ENCODE measurements at places on chromosomes 4 and X.

DNA sequence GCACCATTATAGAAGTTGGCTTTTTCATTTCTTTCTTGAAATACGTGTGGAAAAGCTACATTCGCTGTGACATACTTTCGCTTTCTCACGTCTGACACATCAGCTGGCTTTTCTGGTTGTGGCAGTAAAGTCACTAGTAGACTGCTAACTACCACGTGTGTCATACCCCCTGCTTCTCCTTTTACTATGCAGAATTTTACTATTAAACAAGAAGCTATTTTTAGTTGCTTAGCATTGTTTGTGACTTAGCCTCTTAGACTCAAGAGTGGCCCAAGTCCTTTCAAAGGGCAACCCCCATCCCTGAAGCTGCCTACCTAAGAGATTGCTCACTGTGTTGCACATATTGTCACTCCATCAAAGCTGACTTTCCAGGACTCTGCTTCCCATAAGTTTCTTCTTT, 2.1 kb upstream of the IL2 start:
- H3K4me3 ChIP-seq, result peak overlapping the region; percentile 74
- H3K27ac ChIP-seq, result peak overlapping the region; percentile 75
- peaks cover 2% of the 10 kb centered on the region for H3K36me3 ChIP-seq
- H3K27me3 ChIP-seq, result no peaks in the 10 kb centered on the region
- peaks cover 42% of the 10 kb centered on the region for H3K4me1 ChIP-seq

DNA sequence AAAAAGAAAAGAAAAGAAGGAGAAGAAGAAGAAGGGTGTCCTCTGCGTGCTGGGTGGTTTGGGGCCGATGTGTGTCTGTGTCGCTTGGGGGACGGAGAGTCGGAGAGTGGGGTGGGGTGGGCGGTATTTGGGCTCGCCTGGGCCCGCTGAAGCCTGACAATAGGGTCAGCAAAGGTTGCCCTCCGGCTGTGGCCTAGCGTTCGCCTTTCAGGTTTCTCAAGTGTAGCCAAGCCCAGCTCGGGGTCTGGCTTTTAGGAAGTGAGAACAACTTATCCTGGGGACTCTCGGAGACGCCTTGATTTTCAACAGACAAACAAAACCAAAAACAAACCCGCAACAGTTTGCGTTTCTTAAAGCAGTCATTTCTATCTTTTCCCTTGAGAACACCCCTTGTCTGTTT, 4.1 kb upstream of the SOX3 start:
- no peak overlapping the region for H3K4me3 ChIP-seq
- no peaks in the 10 kb centered on the region for H3K4me1 ChIP-seq
- H3K27me3 ChIP-seq, result peaks cover 51% of the 10 kb centered on the region
- H3K36me3 ChIP-seq, result peaks cover 1% of the 10 kb centered on the region
- DNase-seq, result no peak

GRCh38 chr4:56843421-56843899, 22.0 kb upstream of the SPINK2 start:
- H3K36me3 ChIP-seq, result no peaks in the 10 kb centered on the region
- no peak for DNase-seq
- no peaks in the 10 kb centered on the region for H3K4me1 ChIP-seq

GRCh38 chrX:74349387-74349786, 45.4 kb downstream of the ZCCHC13 start:
- peaks cover 7% of the 10 kb centered on the region for H3K4me1 ChIP-seq
- no peaks in the 10 kb centered on the region for H3K36me3 ChIP-seq
- DNase-seq, result no peak
- H3K27me3 ChIP-seq, result no peaks in the 10 kb centered on the region
- H3K27ac ChIP-seq, result no peak overlapping the region

DNA sequence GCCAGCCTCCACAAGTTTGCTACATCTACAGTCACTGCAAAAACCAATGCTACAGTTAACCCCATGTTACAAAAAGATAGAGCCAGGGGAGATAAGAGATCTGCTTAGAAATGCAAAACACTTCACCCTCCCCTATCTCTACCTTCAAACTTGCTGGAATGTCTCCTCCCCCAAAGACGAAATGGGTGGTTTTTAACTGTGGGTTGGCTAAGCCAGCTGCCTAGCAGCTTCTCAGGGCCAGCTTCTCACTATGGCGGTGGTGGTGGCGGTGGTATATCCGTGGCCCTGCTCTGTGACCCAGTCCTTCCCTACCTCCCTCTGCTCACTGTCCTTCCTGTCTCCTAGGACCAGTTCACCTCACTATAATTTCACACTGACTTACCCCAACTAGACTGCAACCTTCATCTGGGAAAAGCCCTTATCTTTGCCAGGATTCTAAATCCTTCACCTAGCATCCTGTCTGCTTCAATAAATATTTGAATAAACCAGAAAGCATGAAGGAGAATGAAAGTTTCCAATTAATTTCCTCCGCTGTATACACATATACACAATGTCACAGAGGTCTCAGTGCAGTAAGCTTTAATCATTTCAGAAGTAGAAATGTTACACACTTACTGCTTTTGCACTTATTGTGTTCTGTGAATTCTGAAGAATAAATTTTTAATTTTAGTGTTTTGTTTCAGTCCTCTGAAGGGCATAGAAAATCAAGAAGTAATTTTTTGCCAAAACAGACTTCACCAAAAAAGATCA, 46.3 kb downstream of the SH3KBP1 start:
- DNase-seq, result peak; percentile 79
- H3K36me3 ChIP-seq, result peaks cover 21% of the 10 kb centered on the region
- peak overlapping the region; percentile 87 for H3K27ac ChIP-seq
- no peaks in the 10 kb centered on the region for H3K27me3 ChIP-seq

- no peaks in the 10 kb centered on the region for H3K4me1 ChIP-seq
- H3K4me3 ChIP-seq, result no peak overlapping the region
- no peaks in the 10 kb centered on the region for H3K36me3 ChIP-seq
- H3K27me3 ChIP-seq, result peaks cover 50% of the 10 kb centered on the region
Observed at GRCh38 chrX:19122641-19123009, 357 bp upstream of the ADGRG2 start.

GRCh38 chr4:37244583-37245390, at the start of gene NWD2:
Gene NWD2 (plus strand): TSS chr4:37244743. CDS start chr4:37245068, 325 bp downstream.
- H3K4me3 ChIP-seq, result no peak within 1 kb of the TSS
- H3K36me3 ChIP-seq, result peaks cover 2% of the 10 kb centered on the region
- DNase-seq, result no peak
- H3K27me3 ChIP-seq, result peaks cover 46% of the 10 kb centered on the region

DNA sequence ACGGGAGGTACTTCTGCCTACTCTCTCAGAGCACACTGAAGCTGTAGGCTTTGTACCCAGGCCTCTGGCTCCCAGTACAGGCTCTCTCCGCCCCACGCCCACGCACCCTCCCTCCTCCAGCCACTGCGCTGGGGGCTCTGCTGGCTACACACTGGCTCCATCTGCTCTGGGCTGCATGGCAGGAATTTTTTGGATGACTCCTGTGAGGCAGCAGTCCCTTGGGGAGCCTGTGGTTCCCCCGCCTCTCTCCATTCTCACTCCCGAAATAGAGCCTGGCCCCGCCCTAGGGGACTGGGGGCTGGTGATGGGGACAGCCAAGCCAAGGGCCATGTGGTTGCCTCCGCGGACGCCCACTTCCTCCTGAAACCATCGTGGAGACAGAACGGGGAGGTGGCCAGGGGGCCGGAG, 58.1 kb upstream of the ADRA2C start:
- peaks cover 3% of the 10 kb centered on the region for H3K27me3 ChIP-seq
- no peaks in the 10 kb centered on the region for H3K36me3 ChIP-seq
- H3K4me3 ChIP-seq, result no peak overlapping the region
- H3K27ac ChIP-seq, result no peak overlapping the region
- no peaks in the 10 kb centered on the region for H3K4me1 ChIP-seq

- no peak overlapping the region for H3K27ac ChIP-seq
- DNase-seq, result no peak
- H3K27me3 ChIP-seq, result peaks cover 50% of the 10 kb centered on the region
- H3K4me1 ChIP-seq, result peaks cover 8% of the 10 kb centered on the region
Observed at GRCh38 chr4:578451-579443, 2.7 kb upstream of the TMEM271 start.

DNA sequence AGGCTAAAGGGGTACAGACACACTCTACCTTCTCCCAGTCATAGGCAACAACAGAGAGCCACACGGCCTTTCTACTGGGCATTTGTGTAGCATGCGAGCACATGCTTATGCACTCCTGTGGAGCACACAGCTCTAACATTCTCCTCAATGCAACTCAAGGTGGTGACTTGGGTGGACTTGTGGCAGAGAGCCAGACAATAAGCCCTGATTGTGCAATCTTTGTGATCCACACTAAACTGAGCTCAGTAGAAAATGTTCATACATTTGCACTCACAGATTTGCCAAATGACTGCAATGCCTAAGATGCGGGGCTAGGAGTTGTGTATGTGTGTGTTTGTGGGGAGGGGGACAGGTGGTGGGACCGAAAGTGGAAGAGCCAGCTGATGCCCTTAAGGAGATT, 31.4 kb upstream of the SETD7 start:
- no peak overlapping the region for H3K4me3 ChIP-seq
- peaks cover 12% of the 10 kb centered on the region for H3K27me3 ChIP-seq

DNA sequence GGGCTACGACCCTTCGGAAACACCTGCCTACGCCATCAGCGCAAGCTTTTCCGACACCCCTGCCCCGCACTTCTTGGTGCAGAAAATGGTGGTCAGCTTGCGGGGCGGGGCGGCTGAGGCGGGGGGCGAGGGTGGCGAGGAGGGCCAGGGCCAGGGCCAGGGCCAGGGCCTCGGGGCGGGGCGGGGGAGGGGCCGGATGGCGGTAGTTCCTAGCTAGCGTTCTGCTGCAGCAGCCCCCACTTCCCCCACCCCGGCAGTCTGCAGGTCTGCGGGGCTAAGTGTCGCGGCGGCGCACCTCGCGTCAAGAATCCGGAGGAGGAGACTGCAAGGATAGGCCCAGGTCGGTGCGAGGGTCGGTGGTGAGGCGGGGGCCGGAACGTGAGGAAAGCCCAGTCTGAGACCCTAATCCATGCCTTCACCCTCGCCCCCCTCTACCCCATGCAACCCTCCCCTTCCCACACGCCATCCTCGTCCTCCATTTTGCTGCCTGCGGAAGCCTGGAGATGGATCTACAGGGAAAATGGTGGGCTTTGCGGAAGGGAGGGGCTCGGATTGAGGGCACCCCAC, 600 bp downstream of the BEX4 start:
- H3K4me3 ChIP-seq, result peak overlapping the region; percentile 61
- H3K36me3 ChIP-seq, result peaks cover 5% of the 10 kb centered on the region
- peak; percentile 50 for DNase-seq

GRCh38 chr4:109560687-109561461, 828 bp downstream of the MCUB start:
- DNase-seq, result peak; percentile 79
- H3K27ac ChIP-seq, result peak overlapping the region; percentile 96
- peak overlapping the region; percentile 93 for H3K4me3 ChIP-seq
- no peaks in the 10 kb centered on the region for H3K27me3 ChIP-seq

DNA sequence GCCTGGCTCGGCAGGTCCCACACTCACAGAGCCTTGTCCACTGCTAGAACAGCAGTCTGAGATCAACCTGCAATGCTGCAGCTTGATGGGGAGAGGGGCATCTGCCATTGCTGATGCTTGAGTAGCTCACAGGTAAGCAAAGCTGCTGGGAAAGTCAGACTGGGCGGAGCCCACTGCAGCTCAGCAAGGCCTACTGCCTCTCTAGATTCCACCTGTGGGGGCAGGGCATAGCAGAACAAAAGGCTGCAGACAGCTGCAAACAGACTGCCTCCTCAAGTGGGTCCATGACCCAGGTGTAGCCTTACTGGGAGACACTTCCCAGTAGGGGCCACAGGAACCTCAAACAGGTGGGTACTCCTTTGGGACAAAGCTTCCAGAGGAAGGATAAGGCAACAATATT, 110.6 kb upstream of the ADAMTS3 start:
- H3K27me3 ChIP-seq, result no peaks in the 10 kb centered on the region
- H3K36me3 ChIP-seq, result no peaks in the 10 kb centered on the region
- no peak for DNase-seq
- no peak overlapping the region for H3K4me3 ChIP-seq
- no peak overlapping the region for H3K27ac ChIP-seq

- H3K4me1 ChIP-seq, result no peaks in the 10 kb centered on the region
- no peak overlapping the region for H3K4me3 ChIP-seq
- no peak for DNase-seq
- no peaks in the 10 kb centered on the region for H3K36me3 ChIP-seq
- peaks cover 3% of the 10 kb centered on the region for H3K27me3 ChIP-seq
Observed at GRCh38 chrX:137195991-137196390, 162.2 kb upstream of the GPR101 start.

Measured in activated CD8-positive, alpha-beta memory T cell treated with anti-CD3 and anti-CD28 coated beads, Interleukin-2, amount 10 ng/mL, durations not matched to agents 7 days and 5 days (primary cell).